ENCODE measurements at places on chromosomes 7 and 10.

GRCh38 chr10:88067737-88068136 lies 204.3 kb downstream of the PTEN start:
- DNase-seq = no peak

- DNase-seq = no peak
Measured at GRCh38 chr7:28981161-28981465, 23.0 kb upstream of the TRIL start.

DNA sequence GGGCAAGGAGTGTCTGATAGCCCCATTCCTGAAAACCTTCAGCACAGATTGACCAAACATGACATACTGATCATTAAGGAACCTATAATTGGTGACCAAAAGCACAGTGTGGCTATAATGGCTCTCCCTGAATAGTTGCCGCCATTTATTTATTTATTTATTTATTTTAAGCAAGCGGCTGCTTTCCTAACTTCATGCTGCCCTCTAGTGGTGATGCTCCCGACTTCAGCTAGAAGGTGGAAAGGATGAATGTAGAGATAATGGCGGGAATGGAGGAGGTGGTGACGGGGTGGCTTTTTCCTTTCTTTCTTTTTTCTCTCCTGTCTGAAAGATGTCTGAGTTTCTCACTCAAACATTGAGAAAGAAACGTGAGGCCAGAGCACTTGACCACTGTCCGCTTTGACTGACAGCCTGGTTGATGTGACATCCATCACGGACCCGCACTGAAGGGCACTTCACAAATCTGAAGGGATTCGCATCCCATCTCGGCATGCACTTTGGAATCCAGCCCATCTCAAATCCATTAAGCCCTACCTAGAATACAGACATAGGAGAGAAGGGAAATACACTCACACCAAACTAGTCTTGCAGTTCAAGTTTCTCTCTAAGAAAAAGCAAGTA lies 1090.1 kb downstream of the KCNMA1 start:
- peak; percentile 81 for DNase-seq

DNA sequence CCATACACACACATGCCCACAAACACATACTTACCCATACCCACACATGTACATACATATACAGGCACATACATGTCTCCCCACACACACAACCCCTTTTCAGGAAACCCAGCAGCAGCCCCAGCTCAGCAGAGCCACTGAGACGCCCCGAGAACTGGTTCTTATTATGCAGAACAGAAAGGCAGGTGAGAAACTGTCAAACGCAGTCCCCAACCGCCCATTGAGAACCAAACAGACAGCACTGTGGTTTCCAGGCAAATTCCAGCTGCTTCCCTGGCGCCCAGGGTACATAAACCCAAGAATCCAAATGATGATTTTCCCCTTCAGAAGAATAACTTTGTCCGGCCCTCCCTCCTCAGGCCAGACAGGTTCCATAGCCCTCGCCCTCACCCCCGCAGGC lies 366.6 kb upstream of the ZMIZ1 start:
- no peak for DNase-seq

DNA sequence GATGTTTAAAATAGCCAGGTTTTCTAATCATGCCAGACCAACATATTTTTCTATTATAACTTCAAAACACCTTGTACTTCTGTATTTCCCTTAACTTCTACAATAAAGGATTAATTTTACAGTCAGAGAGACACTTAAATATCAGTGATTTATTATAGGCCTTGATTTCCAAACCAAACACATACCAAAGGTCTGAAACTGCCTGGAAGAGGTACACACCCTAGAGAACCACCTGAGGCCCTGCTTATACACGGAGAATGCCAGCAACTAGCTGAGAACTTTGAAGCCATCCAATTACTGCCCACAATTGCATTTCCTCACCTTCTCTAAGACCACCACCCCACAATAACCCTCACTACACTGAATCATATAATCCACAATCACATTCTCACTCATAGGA lies 4.9 kb downstream of the CCDC6 start:
- no peak for DNase-seq

DNA sequence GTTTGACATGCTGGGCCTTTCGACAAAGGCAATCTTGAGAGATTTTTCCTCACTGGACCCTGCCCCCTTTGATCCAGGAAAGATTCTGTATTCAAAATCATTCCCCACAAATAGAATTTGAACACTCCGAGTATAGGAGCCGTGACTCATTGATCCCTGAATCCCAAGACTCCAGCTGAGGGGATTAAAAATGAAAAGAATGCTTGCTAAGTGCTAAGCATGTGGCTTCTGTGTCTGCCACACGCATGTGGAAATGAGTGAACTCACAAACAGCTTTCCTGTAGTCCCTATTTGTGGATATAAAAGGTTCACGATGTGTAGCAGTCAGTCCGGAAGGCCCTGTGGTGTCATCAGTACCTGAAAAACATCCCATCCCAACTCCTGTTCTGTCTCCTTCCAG lies 674.3 kb downstream of the SDK1 start:
- no peak for DNase-seq

DNA sequence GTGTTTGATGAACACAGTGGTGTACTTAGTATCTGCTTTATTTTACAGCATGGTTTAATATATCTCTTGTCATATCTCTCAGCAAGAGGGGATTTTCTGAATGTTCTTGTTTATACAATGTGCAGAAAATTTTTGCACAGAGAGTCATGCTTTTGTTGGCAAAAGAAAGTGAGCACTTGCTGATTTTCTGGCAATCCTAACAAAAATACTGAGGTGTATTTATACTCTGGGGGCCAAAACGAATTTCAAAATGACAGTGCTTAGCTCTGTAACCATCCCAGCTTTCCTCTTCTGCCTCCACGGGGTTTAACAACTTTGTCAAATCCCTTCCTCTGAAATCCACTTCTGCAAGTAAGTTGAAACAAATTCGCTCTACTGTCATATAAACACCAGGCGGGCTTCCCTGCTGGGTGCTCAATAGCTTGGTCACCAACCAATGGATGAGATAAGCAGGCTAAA lies 169.2 kb downstream of the NOC3L start:
- no peak for DNase-seq

- no peak for DNase-seq
Measured at GRCh38 chr7:29879609-29880008, 73.3 kb downstream of the WIPF3 start.

DNA sequence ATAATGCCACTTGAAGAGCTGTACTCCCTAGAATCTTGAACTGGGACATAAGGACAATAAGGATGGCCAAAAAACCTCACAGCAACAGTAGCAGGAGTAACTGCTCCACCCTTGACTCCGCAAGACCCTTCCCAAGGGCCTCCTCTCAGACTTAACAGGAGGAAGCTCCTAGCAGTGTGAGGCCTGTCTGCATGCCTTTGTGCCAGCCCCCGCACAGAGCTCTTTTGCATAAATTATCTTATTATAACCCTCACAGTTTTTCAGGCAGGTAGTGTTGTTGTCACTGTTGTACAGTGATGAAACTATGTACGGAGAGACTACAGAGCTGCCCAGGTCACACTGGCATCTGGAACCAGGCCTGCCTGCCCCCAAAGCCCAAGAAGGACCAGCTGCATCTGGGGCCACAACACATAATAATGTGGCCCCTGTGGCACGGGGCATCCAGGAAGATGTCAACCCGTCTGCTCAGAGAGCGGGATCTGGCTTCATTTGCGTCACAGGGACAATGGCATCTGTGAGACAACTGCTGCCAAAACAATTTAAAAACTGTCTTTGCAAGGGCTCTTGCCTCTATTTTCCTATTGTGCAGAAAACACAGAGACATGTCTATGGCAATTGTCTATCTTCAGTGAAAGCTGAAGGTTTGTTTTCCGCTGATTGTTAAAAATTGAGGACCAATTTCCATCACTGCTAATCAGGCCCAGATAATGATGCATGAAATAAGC lies 249.3 kb upstream of the GRB10 start:
- no peak for DNase-seq

- DNase-seq = peak; percentile 19
Measured at GRCh38 chr10:50740293-50740648, 535 bp downstream of the ASAH2B start.

GRCh38 chr7:100639995-100640516 lies 1.3 kb downstream of the TFR2 start:
- DNase-seq = peak; percentile 71

GRCh38 chr10:106479636-106480035 lies 684.9 kb downstream of the SORCS1 start:
- no peak for DNase-seq

- DNase-seq = no peak
Measured at GRCh38 chr10:90274721-90275468, 573.5 kb downstream of the KIF20B start.

DNA sequence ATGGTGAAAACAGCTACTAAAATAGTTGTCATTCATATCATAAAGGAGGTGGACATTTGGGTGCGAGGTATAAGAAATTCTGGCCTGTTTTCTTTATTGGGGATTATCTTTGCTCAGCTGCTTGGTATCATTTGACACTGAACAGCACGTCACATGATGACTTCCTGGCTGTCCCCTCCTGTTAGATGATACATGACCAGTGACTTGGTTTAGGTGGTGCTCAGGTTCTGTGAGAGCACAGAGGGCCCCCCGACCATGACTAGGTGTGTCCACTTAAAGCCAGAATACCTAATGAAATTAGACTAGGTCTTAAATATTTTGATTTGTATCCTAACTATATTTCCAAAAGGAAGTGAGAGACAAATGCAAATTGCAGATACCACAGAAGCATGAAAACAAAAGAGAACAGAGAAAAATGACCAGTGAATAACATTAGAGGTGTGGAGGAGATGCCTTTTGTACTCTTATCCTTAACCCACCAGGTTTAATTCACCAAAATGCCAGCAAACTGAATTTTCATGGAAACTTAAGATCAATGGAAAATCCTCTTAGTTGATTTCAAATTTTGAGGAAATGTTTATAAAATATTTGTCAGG lies 50.6 kb upstream of the GJD4 start:
- no peak for DNase-seq
